ENCODE measurements at places on chromosomes 16 and 17.

GRCh38 chr16:54094641-54095040, 191.9 kb downstream of the IRX3 start:
- DNase-seq, result no peak

GRCh38 chr16:641326-642188, at the start of gene MCRIP2:
Gene MCRIP2 (plus strand): TSS chr16:641828. CDS start chr16:641992, 164 bp downstream.
- no peak for DNase-seq

DNA sequence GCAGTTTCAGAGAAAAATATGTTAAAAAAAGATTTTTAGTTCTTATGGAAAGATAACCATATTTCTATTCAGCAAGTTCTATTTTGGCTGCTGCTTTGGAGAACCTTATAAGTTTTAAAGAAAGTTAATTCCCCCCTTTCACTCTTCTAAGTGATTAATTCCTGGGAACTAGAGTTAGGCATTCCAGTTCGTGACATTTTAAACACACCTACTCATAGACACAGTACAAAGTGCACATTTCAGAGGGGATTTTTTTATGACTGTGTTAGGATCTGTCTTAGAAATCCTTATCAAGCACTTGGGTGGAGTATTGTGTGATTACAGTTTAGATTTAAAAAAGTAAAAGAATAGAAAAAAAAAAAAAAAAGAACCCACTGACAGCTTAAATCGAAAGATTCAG, 3.5 kb upstream of the CDH11 start:
- no peak for DNase-seq

- no peak for DNase-seq
Measured at GRCh38 chr17:10031606-10032005, 126.5 kb upstream of the RCVRN start.

GRCh38 chr16:65120831-65121721, 787 bp downstream of the CDH11 start:
- DNase-seq, result no peak

- DNase-seq, result no peak
Measured at GRCh38 chr17:55965051-55965450, 188.2 kb upstream of the ANKFN1 start.

- DNase-seq, result no peak
Measured at GRCh38 chr17:28861393-28862203, 6.8 kb downstream of the ERAL1 start.

DNA sequence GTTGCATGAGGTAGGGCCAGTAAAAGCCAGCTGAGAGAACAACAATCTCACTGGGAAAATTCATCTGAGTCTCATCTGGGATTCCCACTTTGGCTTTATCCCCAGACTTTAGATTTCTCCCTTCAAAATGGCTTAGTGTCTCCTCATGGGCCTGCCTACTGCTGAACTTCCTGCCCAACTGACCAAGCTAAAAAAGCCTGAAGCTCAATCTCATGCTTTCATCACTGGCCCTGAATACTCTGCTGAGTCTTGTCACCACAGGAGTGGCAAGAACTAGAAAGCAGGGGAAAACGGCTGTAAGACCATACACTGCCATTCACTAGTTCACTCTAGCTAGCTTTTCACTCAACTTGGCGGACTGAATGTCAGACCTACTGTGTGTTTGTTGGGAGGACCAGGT, 96.4 kb upstream of the NOG start:
- DNase-seq, result no peak

Data from activated CD4-positive, CD25-positive, alpha-beta regulatory T cell treated with anti-CD3 and anti-CD28 coated beads, Interleukin-2, amount 50 U/mL, for 16 hours (primary cell).